ENCODE measurements at places on chromosomes 3 and 15. TPM values are rescaled to one million over a fixed set of nuclear protein-coding genes. Genes with fewer than 3 reads are reported as not detected.

- H3K4me3 ChIP-seq, result no peak overlapping the region
- DNase-seq, result no peak
- H3K27me3 ChIP-seq, result no peaks in the 10 kb centered on the region
- H3K36me3 ChIP-seq, result no peaks in the 10 kb centered on the region
- no peaks in the 10 kb centered on the region for H3K4me1 ChIP-seq
Measured at GRCh38 chr3:117586161-117586560, 876.6 kb downstream of the TUSC7 start.

- no peaks in the 10 kb centered on the region for H3K36me3 ChIP-seq
- no peak overlapping the region for H3K4me3 ChIP-seq
- peaks cover 10% of the 10 kb centered on the region for H3K4me1 ChIP-seq
- no peak for DNase-seq
- H3K27me3 ChIP-seq, result peaks cover 7% of the 10 kb centered on the region
Measured at GRCh38 chr3:16798738-16799137, 86.0 kb upstream of the PLCL2 start.

GRCh38 chr15:40323953-40324937 is 753 bp downstream of the INAFM2 start:
- H3K36me3 ChIP-seq, result no peaks in the 10 kb centered on the region
- H3K4me1 ChIP-seq, result peaks cover 24% of the 10 kb centered on the region
- peak; percentile 26 for DNase-seq
- peaks cover 8% of the 10 kb centered on the region for H3K27me3 ChIP-seq
- no peak overlapping the region for H3K27ac ChIP-seq

GRCh38 chr15:74343127-74343796 is 24.2 kb downstream of the CYP11A1 start:
- no peak overlapping the region for H3K27ac ChIP-seq
- no peak overlapping the region for H3K4me3 ChIP-seq
- no peaks in the 10 kb centered on the region for H3K4me1 ChIP-seq
- H3K36me3 ChIP-seq, result no peaks in the 10 kb centered on the region
- H3K27me3 ChIP-seq, result no peaks in the 10 kb centered on the region

MFGE8 gene
- polyA plus RNA-seq, result 14.4 TPM

PPIP5K1 gene
- polyA plus RNA-seq, result 5.3 TPM
